Ovary (tissue), 10 donors: ENCODE measurements at places on chromosomes 7 and 10. TPM values are rescaled to one million over a fixed set of nuclear protein-coding genes. Genes with fewer than 3 reads are reported as not detected.

The RBP3 gene
- polyA plus RNA-seq, result not detected

The ADIRF gene
- polyA plus RNA-seq, result 57.4 TPM

The ANXA8 gene
- 3.0 TPM for polyA plus RNA-seq

The NKX1-2 gene
- not detected for polyA plus RNA-seq

The NSUN5 gene
- polyA plus RNA-seq, result 19.9 TPM

The C7orf33 gene
- polyA plus RNA-seq, result not detected
